ENCODE measurements at places on chromosomes 12 and 14. TPM values are rescaled to one million over a fixed set of nuclear protein-coding genes. Genes with fewer than 3 reads are reported as not detected.

- no peak for DNase-seq
- H3K27ac ChIP-seq = no peak overlapping the region
- H3K4me1 ChIP-seq = no peaks in the 10 kb centered on the region
- H3K4me3 ChIP-seq = no peak overlapping the region
- H3K36me3 ChIP-seq = no peaks in the 10 kb centered on the region
- no peaks in the 10 kb centered on the region for H3K27me3 ChIP-seq
Measured at GRCh38 chr12:131260954-131261353, 307.2 kb downstream of the ADGRD1 start.

- H3K36me3 ChIP-seq = peaks cover 3% of the 10 kb centered on the region
- peaks cover 23% of the 10 kb centered on the region for H3K4me1 ChIP-seq
- H3K4me3 ChIP-seq = no peak overlapping the region
- no peak overlapping the region for H3K27ac ChIP-seq
- DNase-seq = peak; percentile 55
- no peaks in the 10 kb centered on the region for H3K27me3 ChIP-seq
Measured at GRCh38 chr12:49369411-49370145, 2.3 kb downstream of the SPATS2 start.

GRCh38 chr14:49940808-49941421 lies 48.0 kb downstream of the ARF6 start:
- H3K27ac ChIP-seq = no peak overlapping the region
- H3K36me3 ChIP-seq = peaks cover 13% of the 10 kb centered on the region
- no peak overlapping the region for H3K4me3 ChIP-seq

Gene FSCB
- total RNA-seq = not detected

Gene GPD1
- total RNA-seq = 0.47 TPM

GRCh38 chr12:124240493-124240892 lies 54.4 kb upstream of the RFLNA start:
- no peak for DNase-seq
- H3K27me3 ChIP-seq = peaks cover 2% of the 10 kb centered on the region
- no peaks in the 10 kb centered on the region for H3K36me3 ChIP-seq
- no peaks in the 10 kb centered on the region for H3K4me1 ChIP-seq
- no peak overlapping the region for H3K27ac ChIP-seq
- H3K4me3 ChIP-seq = no peak overlapping the region

GRCh38 chr14:49366416-49366815 lies 219.8 kb downstream of the RPS29 start:
- no peaks in the 10 kb centered on the region for H3K4me1 ChIP-seq
- H3K27ac ChIP-seq = no peak overlapping the region
- no peak overlapping the region for H3K4me3 ChIP-seq
- no peaks in the 10 kb centered on the region for H3K36me3 ChIP-seq

- H3K4me3 ChIP-seq = no peak overlapping the region
- peak overlapping the region; percentile 65 for H3K27ac ChIP-seq
Measured at GRCh38 chr12:92064422-92064821, 81.2 kb downstream of the BTG1 start.

DNA sequence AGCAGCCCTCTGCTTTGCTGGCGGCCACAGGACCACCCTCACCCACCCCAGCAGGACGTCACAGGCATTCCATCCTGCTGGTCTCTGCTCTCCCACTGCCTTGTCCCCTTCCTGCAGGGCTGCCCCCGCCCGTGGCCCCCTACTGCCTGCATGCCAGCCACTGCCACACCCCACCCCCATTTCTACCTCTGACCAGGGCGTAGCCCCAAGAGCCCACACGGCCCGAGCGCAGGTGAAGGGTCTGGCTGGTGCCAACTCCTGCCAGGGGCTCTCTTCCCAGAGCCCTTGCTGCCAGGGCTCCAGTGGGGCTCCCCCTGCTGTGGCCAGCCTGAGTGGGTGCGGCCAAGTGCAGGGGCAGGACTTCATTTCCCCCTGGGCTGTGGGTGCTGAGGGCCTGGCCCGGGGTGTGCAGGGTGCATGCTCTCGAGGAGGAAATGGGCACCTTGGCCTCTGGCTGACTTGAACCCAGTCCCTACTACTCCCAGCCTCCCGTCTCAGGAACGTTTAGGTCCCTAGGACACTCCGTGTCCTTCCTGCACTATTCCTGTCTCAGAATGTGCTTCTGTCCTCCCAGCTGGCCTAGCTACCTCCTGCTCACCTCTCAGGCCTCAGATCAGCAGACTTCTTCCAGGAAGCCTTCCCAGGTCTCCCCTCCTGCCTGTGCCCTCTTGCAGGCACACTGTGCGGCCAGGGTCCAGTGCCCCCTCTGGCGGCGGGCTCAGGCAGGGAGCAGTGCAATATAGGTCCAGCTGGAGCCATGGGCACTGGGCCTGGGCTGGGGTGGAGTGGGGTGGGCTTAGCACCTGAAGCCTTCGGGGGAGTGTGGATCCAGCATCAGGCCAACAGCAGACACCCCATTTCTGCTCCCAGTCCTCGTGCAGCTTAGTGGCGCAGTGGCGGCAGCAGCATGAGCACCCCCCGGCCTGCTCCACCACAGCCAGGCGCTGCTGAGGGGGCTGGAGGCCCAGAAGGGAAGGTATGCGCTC lies 1.4 kb downstream of the LBHD2 start:
- H3K27me3 ChIP-seq = peaks cover 7% of the 10 kb centered on the region
- no peak overlapping the region for H3K27ac ChIP-seq
- no peak overlapping the region for H3K4me3 ChIP-seq
- H3K4me1 ChIP-seq = no peaks in the 10 kb centered on the region
- no peaks in the 10 kb centered on the region for H3K36me3 ChIP-seq

Gene AQP6
- total RNA-seq = not detected

- H3K4me1 ChIP-seq = peaks cover 52% of the 10 kb centered on the region
- no peak overlapping the region for H3K27ac ChIP-seq
- no peak for DNase-seq
- H3K4me3 ChIP-seq = no peak overlapping the region
Measured at GRCh38 chr12:94169966-94170689, 21.8 kb downstream of the PLXNC1 start.

DNA sequence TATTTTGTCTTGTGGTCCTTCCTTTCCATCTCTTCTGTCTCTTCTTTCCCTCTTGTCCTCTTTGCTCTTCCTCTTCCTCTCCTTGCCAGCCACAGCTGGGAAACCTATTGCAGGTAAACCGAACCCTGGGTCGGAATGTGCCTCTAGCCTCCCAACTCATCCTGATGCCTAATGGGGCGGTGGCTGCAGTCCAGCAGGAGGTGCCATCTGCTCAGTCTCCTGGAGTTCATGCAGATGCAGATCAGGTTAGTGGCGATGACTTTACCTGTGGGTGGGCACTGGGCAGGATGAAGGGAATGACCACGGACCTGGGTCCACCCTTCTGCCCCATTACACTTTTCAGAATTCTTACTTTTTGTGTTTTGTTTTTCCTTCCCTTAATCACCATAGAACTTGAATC lies 8.2 kb downstream of the PHC1 start:
- H3K4me1 ChIP-seq = no peaks in the 10 kb centered on the region
- no peaks in the 10 kb centered on the region for H3K27me3 ChIP-seq
- peaks cover 14% of the 10 kb centered on the region for H3K36me3 ChIP-seq
- H3K4me3 ChIP-seq = no peak overlapping the region

DNA sequence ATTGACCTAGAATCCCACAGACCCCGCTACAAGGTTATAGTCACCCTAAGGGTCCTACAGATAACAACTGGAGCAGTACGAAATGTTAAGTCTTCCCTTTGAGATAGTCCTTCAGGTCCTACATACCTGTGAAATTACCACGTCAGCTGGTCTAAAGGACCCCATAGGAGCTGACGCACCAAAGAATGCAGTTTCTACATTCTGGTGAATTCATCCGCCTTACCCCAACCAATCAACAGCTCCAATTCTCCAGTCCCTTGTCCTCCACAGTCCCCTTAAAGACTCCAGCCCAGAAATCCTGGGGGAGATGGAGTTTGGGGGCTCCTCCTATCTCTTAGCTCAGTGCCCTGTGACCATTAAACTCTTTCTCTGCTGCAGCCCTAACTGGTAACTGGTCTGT lies 36.2 kb upstream of the PRMT8 start:
- no peak for DNase-seq
- H3K4me1 ChIP-seq = peaks cover 12% of the 10 kb centered on the region
- no peak overlapping the region for H3K4me3 ChIP-seq
- no peaks in the 10 kb centered on the region for H3K36me3 ChIP-seq
- H3K27me3 ChIP-seq = peaks cover 19% of the 10 kb centered on the region

Gene ACSM4
- not detected for total RNA-seq

Gene C1QL4
- not detected for total RNA-seq

DNA sequence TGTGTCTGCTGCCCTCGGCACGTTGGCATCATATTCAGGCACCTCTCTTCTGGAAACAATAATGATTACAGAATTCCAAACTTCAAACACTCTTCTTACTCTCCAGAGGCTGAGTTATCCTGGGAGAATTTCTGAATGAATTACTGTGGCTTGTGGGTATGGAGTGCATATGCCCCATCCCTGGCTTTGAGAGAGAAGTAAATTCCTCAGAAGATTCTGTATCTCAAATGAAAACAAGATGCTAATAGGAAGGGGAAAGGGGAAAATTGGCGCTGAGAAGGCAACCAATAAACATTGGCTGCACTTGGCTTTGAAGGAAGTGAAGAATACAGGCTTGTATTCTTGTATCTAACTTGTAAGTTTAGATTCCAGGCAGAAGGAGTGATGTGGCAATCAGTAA lies 132.0 kb upstream of the NOVA1 start:
- no peak overlapping the region for H3K27ac ChIP-seq
- no peaks in the 10 kb centered on the region for H3K27me3 ChIP-seq
- H3K4me1 ChIP-seq = no peaks in the 10 kb centered on the region
- H3K36me3 ChIP-seq = no peaks in the 10 kb centered on the region

DNA sequence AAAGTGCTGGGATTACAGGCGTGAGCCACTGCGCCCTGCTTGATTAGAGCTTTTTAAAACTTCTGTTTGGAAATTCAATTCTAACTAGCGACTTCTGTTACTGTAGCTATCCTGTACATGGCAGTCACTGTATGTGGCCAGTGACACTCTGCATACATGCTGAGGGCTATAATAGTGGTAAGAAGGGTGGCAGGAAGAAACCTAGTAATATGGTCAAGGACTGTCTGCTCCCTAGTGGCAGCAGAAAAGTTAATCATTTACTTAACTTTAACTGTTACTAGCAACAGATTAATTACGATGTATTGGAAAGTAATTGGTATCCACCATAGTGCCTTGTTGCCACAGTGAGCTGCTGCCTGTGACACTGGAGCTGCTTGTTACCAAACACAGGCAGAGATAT lies 149.0 kb downstream of the KITLG start:
- H3K36me3 ChIP-seq = no peaks in the 10 kb centered on the region
- H3K27me3 ChIP-seq = no peaks in the 10 kb centered on the region
- DNase-seq = no peak
- H3K27ac ChIP-seq = no peak overlapping the region
- no peaks in the 10 kb centered on the region for H3K4me1 ChIP-seq

DNA sequence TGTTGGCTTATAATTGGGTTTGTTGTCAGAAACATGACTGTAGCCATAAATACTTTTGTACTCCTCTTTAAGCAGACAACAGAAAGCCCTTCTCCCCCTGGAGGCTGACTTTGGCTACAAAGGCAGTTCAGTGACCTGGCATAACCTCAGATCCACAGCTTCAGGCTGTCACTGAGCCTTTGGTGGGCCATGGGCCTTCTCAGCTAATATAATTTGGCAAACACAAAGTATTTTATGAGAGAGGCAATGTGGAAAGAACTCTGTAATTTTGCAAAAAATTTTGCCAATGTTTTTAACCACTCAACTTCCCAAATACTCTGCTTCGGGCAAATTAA lies 15.5 kb upstream of the MGP start:
- no peaks in the 10 kb centered on the region for H3K27me3 ChIP-seq
- peaks cover 2% of the 10 kb centered on the region for H3K36me3 ChIP-seq
- no peak overlapping the region for H3K4me3 ChIP-seq
- no peak overlapping the region for H3K27ac ChIP-seq
- DNase-seq = no peak

DNA sequence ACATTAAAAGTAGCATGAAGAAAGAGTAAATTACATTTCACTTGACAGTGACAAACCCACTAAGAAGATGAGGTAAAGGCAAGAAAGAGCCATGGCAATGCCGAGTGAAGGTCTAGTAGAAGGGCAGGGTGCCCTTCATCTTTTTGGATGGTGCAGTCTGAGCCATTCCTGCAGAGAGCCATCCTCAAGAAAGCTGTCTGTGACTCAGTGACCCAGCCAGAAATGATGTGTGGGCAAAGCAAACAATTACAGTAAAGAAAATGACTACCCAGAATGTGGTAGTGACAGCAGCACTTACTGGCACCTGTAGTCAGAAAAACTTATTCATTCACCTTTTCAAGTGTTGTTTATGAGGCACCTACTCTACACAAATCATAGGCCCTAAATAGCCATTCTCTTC lies 281.7 kb downstream of the DUSP6 start:
- no peaks in the 10 kb centered on the region for H3K27me3 ChIP-seq
- H3K36me3 ChIP-seq = no peaks in the 10 kb centered on the region
- peaks cover 48% of the 10 kb centered on the region for H3K4me1 ChIP-seq
- peak overlapping the region; percentile 81 for H3K27ac ChIP-seq
- peak; percentile 61 for DNase-seq
- H3K4me3 ChIP-seq = no peak overlapping the region

DNA sequence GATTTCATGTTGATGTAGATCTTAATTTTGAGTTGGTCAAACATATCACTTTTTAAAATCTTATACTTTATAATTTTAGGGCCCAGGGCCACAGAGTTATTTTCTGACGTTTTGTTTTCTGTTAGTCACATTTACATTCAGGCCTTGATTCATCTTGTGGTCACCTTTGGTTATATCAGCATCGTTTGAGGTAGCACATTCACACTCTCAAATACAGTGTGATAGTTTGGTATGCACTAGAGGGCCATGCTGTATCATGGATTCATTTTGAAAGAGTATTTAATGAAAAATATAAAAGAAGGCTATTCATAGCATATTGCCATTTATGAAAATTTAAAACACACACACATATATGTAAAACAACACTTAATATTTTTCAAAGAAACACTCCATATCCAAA lies 274.6 kb downstream of the RAD51B start:
- DNase-seq = no peak
- H3K27ac ChIP-seq = no peak overlapping the region
- peaks cover 6% of the 10 kb centered on the region for H3K36me3 ChIP-seq
- H3K27me3 ChIP-seq = no peaks in the 10 kb centered on the region
- H3K4me1 ChIP-seq = peaks cover 2% of the 10 kb centered on the region

- H3K36me3 ChIP-seq = peaks cover 25% of the 10 kb centered on the region
- no peak overlapping the region for H3K4me3 ChIP-seq
- no peaks in the 10 kb centered on the region for H3K27me3 ChIP-seq
- peaks cover 4% of the 10 kb centered on the region for H3K4me1 ChIP-seq
- no peak overlapping the region for H3K27ac ChIP-seq
Measured at GRCh38 chr12:22682663-22683062, 57.7 kb downstream of the ETNK1 start.

DNA sequence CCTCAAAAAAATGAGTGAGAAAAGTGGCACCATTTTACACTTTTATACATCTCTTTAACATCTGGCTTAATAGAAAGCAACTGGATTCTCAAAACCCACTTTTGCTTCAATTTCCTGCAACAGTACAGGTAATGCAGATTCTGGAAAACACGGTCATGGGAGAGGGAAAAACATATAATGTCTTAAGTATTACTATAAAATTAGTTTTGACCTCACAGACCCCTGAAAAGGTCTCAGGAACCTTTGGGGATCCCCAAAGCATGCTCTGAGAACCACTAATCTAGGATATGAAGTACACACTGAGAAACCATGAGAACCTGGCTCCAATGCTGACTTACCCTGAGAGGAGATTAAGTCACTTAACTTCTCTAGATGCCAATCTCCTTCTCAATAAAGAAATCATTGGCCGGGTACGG lies 64.7 kb downstream of the PPP2R5E start:
- peaks cover 53% of the 10 kb centered on the region for H3K4me1 ChIP-seq
- H3K27me3 ChIP-seq = no peaks in the 10 kb centered on the region
- peaks cover under 1% of the 10 kb centered on the region for H3K36me3 ChIP-seq
- H3K4me3 ChIP-seq = no peak overlapping the region
- no peak overlapping the region for H3K27ac ChIP-seq
